K562 (cell line): ENCODE measurements at places on chromosomes 3 and 15. TPM values are rescaled to one million over a fixed set of nuclear protein-coding genes. Genes with fewer than 3 reads are reported as not detected.

- H3K36me3 ChIP-seq, result no peaks in the 10 kb centered on the region
- peak overlapping the region; percentile 57 for H3K27ac ChIP-seq
- peak; percentile 50 for DNase-seq
- peaks cover 73% of the 10 kb centered on the region for H3K4me1 ChIP-seq
Measured at GRCh38 chr3:196179380-196180308, 31.6 kb downstream of the ZDHHC19 start.

DNA sequence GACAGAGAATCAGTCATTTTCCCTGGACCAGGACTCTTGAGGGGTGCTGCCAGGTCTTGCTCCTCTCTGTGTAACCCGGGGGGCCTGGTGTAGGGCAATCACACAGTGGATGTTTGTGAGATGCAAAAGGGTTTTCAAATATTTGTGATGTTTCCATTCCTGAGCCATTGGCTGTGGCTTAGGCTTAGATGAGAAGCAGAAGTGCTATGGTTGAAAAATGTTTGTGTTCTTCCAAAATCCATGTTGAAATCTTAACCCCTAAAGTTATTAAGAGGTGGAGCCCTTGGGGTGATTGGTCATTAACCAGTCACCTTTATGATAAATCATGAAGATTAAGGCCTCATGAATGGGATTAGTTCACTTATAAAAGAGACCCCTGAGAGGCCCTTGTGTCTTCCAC, 36.5 kb downstream of the CORO2B start:
- H3K4me3 ChIP-seq, result no peak overlapping the region
- H3K4me1 ChIP-seq, result 0 out of 2 replicates have a peak, but pooled peaks cover 3% of the 10 kb centered on the region
- H3K27me3 ChIP-seq, result peaks cover 34% of the 10 kb centered on the region
- no peak for DNase-seq
- no peak overlapping the region for H3K27ac ChIP-seq

DNA sequence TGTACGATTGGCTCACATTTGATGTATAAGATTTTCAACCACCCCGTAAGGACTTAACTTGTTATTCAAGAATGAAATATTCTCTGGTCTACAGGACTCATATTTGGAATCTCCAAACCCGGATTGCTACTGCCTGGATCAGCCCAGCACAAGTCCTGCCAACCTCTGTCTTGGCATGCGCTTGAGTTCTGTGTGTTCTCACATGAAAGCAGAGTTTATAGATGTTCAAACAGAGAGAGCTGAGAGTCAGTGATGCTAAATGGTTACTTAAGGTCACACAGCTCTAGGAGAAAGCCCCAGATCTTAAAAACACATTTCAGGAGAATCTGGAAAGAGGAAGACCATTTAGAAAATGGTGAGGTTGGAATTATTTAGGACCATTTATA, 268.0 kb upstream of the TBL1XR1 start:
- DNase-seq, result no peak
- no peak overlapping the region for H3K27ac ChIP-seq
- H3K36me3 ChIP-seq, result no peaks in the 10 kb centered on the region

GRCh38 chr15:36885771-36886170, 214.6 kb downstream of the MEIS2 start:
- DNase-seq, result no peak
- no peak overlapping the region for H3K4me3 ChIP-seq
- no peak overlapping the region for H3K27ac ChIP-seq
- H3K36me3 ChIP-seq, result no peaks in the 10 kb centered on the region

- no peak for DNase-seq
- no peaks in the 10 kb centered on the region for H3K27me3 ChIP-seq
- H3K4me1 ChIP-seq, result no peaks in the 10 kb centered on the region
- no peak overlapping the region for H3K27ac ChIP-seq
Measured at GRCh38 chr15:59094077-59094476, 10.9 kb upstream of the CCNB2 start.

DNA sequence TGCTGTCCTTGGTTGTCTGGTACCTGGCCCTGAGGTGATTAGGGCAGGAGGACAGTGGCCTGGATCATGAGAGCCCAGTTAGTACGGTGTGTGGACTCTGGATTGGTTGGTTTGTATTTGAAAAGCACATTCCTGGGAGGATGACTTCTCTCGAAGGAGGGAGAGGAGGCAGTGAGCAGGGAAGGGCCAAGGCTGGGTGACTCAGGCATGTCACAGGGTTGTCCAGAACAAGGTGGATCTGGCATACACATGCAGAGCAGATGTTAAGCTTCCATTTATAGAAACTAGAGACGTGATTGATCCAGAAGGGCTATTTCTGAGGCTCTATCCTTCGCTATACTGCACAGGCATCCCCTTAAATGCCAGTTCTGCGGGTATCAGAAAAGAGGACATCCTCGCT, 34.4 kb downstream of the FAM240A start:
- no peak overlapping the region for H3K4me3 ChIP-seq
- no peaks in the 10 kb centered on the region for H3K27me3 ChIP-seq
- no peak overlapping the region for H3K27ac ChIP-seq
- no peaks in the 10 kb centered on the region for H3K36me3 ChIP-seq
- DNase-seq, result no peak
- H3K4me1 ChIP-seq, result no peaks in the 10 kb centered on the region

DNA sequence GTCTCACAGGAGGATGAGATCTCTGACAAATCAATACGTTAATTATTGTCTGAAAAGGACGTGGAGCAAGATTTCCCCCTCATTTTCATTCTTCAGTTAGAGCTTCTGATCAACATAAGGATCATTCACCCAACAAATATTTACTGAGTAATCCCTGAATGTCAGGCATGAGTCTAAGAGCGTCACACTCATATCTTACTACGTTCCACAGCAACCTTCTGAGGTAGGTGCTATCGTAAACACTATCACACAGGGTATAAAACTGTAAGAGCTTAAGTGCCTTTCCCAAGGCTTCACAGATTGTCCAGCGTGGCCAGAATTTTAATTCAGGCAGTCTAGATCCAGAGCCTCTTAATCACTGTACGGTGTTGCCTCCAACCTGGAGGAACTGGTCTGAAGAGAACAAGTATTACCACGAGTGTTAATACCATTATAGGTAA, 10.6 kb upstream of the TM4SF1 start:
- no peak overlapping the region for H3K4me3 ChIP-seq
- peaks cover 5% of the 10 kb centered on the region for H3K27me3 ChIP-seq
- no peaks in the 10 kb centered on the region for H3K4me1 ChIP-seq
- H3K27ac ChIP-seq, result no peak overlapping the region
- no peaks in the 10 kb centered on the region for H3K36me3 ChIP-seq

DNA sequence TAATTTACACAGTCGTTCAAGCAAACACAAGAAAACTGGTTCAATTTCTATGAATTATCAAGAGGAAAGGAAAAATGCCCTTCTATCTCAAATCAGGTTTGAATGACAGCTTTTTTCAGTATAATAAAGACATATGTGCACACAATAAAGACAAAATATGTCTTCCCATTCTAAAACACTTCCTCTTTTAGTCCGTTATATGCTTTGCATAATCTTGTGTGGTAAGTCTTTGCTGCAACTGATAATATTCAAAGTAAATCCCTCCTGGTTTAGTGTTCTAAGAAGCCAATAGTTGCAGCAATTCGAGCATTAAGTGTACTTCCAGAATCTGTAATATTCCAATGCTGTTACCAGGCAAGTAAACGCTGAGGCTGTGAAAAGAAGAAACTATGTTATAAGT, 43.7 kb upstream of the MAPKBP1 start:
- no peak overlapping the region for H3K4me3 ChIP-seq
- DNase-seq, result no peak
- H3K27ac ChIP-seq, result peak overlapping the region; percentile 16; the same call in 1 of the 3 replicates
- H3K27me3 ChIP-seq, result no peaks in the 10 kb centered on the region

DNA sequence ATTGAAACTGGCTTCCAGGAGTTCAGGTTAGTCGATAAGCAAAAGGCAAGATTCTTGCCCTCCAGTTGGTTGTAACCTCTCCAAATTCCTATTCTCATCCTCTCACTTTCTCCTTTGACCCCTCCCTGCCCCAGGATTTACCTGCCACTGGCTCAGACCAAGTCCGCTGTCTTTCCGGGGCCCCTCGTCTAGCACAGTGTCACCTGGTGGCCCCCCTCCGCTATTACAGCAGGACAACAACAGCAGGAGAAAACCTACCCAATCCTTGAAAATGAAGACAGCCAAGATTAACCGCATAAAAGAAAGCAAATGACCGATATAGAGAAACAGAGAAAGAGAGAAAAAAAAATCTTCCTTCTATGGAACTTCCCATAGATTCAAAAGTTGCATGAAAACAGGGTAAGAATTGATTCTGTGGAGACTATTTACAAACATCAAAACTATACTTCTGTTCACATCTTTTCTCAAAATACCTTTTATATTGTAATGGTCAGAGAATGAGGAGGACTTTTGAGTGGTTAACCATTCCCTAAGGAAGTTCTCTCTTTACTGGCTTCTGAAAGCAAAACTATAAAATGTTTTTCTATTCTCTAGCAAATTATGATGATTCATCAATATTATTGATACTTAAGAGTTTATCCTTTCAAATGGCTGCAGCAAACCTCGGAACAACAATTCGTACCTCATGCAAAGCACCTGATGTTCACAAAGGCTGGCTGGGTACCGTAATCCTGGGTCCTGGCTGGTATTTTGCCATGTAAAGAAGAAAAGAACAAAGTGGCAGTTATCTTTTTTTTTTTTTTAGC, 10.0 kb upstream of the ST8SIA2 start:
- no peak overlapping the region for H3K27ac ChIP-seq
- peak; percentile 71 for DNase-seq
- no peaks in the 10 kb centered on the region for H3K36me3 ChIP-seq
- no peaks in the 10 kb centered on the region for H3K4me1 ChIP-seq

Gene ATP13A5
- not detected in 2 replicates for total RNA-seq

Gene GLDN
- 0.18 and 0.31 TPM in 2 replicates for total RNA-seq

Gene TGFBR2
- total RNA-seq, result 0.81 and 0.84 TPM in 2 replicates
